ENCODE measurements at places on chromosomes 7 and 10.

GRCh38 chr10:91415816-91416215 is 5.7 kb downstream of the HECTD2 start:
- no peak for DNase-seq

- no peak for DNase-seq
Measured at GRCh38 chr7:41648501-41648900, 54.4 kb downstream of the INHBA start.

DNA sequence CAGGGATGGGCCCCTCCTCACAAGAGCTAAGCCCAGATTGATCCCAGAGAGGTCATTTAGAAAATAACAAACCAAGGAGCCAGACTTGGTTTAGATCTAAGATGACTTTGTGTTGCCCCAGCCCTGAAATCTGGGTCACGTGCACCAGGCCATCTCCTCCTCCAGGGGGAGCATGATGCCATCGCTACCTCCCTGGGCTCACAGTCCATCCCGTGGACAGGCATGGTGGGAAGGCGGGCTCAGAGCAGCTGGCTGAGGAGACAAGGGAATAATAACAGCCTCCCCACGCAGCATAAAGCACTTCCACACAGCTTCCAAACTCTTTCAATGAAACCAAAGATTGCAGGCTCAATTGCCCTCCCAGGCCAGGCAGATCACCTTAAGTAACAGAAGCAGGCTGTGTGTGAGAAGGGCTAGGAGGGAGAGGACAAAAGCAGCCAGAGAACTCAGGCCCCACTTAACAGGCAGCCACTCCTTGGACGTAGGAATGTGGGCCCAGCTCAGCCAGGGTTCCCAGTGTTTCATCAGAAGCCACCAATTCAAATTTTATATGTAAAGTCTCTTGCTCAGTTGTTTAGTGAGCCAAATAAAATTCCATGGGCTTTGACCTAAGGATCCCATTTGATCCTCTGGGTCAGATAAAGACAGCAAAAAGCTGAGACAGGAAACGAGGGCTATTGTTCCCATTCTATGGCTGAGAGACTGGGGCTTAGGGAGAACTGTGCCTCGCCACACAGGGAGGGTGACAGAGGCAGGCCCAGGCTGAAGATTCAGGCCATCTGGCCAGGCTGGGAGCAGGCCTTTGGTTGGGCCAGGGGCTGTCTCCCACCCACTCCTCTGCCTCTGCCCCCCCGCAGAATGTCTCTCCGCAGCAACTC is 100.2 kb downstream of the COL13A1 start:
- DNase-seq: peak; percentile 18

DNA sequence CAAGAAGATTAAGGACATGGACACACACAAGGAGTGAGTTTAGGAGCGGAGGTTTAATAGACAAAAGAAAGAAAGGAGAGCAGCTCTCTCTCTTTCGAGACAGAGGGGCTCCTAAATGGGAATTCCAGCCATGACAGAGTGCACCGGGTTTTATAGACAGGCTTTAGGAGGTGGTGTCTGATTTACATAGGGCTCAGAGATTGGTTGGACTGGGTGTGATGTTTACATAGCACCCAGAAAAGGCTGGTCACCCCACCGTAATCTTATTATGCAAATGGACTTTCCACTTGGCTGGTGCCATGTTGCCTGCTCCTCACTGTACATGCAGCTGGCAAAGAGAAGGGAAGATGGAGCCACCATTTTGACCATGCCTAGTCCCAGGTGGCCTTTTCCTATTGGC is 28.4 kb upstream of the MRC1 start:
- DNase-seq: no peak
